T-cell (primary cell): ENCODE measurements at places on chromosomes 1 and 21.

DNA sequence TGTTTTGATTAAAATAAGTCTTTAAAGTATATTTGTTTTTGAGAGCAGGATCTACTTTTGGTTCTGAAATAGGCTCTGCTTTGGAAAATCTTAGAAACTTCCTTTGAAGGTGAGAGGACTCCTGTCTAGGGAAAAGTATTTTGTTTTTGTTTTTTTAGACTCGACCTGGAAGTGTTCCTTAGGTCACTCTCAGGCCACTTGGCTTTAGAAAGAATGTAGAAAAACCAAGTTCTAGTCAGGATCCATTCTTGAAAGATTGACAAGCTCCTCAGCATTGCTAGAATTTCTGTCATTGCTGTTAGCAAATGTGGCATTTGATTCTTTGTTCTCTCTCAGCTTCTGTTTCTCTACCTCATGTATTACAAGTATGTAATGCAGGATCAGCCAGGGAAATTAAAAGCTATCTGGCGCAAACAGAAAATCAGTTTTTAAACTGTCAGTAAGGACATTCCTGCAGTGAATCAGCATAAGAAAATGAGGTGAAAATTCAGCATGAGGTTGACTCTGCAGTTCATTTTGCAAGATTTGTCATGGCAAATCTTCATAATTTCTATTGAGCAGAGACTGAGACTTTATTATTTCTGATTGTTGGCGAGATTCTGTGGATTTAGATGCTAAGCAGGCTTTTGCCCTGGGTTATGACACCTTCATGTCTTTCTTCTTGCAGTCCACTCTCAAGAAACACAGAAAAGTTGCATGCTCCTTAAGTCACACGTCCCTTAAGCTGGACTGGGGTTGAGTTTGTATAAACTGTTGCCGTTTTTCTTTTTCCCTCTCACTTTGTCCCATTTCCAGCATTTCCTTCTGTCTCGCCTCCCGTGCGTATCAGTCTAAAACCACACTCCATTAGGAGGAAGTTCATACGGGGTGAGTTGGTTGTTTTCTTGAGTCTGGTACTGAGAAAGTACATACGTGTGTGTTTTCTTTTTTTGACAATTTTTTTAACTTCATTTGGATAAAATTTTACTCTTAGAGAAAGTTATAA lies 12.6 kb downstream of the NTPCR start:
- no peak for DNase-seq

DNA sequence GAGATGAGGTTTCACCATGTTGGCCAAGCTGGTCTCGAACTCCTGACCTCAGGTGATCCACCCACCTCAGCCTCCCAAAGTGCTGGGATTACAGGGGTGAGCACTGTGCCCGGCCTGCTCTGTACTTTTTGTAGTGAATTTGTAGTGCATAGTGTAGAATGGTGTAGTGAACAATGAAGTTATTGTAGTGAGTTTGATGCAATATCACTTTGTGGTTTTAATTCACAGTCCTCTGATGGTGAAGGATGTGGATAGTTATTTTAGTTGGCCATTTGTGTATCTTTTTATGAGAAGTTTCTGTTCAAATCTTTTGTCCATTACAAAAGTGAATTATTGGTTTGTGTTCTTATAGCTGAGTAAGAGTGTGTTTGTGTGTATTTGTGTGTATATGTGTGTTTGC lies 57.6 kb downstream of the PDE4B start:
- DNase-seq = no peak

- no peak for DNase-seq
These were observed 97.7 kb downstream of the CACHD1 start for GRCh38 chr1:64567426-64568170.

GRCh38 chr1:157487096-157487495 lies 65.2 kb downstream of the FCRL5 start:
- no peak for DNase-seq

DNA sequence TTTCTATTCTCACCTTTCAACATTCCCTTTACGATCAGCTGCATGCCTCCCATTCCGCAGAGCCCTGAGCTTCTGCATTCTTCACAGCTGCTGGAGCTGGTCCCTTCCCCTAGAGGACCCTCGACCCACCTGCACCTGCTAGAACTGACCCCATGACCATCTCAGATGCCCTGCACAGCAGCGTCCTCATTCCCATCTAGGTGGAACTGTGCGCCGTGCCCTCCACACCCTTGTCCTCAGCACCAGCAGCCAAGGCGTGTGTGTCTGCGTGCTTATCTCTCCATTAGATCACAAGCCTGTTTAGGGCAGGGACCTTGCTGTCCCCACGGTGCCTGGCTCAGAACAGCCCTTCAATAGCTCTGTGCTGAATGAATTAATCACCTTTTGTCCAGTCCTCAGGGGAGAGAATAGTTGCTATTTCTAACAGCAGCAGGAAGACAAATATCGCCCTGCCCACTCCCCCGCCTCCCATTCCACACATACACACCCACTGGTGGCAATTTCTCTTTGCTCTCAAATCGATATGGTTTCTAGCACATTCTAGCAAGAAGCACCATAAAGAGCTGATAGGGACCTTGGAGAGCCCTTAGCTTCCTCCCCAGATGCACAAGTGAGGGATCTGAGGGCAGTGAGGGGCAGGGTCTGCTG lies 61.7 kb downstream of the KCNN3 start:
- DNase-seq = no peak

- no peak for DNase-seq
These were observed 15.0 kb downstream of the DDX59 start for GRCh38 chr1:200654660-200655059.

GRCh38 chr1:78617615-78618026 lies 2.6 kb upstream of the IFI44L start:
- peak; percentile 46 for DNase-seq

GRCh38 chr1:110449661-110450651 lies 993 bp upstream of the PROK1 start:
- DNase-seq = no peak

DNA sequence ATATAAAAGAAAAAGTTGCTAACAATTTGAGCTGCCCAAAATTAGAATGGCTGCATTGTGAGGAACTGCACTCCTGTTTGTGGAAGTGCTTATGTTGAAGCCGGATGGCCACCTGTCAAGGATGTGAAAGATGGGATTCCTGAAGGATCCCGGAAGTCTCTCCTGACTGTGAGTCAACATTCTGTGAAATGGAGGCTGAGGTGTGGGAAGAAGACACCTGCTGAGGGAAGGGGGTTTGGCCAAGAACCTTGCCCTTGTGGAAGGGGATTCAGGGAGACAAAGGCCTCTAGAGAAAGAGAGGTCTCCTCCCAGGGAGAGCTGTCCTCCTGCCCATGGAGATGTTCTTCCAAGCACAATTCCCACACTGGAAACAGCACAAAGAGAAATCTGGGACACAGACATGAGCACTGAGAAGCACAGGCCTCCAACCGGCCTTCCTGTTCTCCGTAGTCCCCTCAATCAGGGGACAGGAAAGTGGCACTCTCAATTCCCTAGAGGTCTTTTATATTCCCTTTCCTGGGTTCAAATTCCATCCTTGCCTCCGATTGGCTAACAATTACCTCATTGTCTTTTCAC lies 70.5 kb downstream of the CD2 start:
- no peak for DNase-seq

DNA sequence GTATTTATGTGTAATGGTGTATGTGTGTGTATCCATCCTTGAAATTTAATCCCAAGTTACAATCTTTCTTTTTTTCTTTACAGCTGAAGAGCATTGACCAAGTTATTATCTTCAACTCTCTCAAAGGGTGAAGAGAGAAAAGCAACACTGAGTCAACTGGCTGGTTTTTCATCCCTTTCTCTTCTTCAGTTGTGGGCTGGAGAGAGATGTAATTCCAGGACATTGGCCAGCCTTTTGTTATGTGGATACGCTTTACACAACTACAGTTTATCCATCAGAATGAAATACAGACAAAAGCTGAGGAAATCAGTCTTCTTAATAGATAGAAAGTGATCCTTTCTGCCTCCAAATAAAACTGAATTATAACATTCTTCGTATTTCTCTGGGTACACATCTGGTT lies 357.0 kb upstream of the NCAM2 start:
- no peak for DNase-seq

DNA sequence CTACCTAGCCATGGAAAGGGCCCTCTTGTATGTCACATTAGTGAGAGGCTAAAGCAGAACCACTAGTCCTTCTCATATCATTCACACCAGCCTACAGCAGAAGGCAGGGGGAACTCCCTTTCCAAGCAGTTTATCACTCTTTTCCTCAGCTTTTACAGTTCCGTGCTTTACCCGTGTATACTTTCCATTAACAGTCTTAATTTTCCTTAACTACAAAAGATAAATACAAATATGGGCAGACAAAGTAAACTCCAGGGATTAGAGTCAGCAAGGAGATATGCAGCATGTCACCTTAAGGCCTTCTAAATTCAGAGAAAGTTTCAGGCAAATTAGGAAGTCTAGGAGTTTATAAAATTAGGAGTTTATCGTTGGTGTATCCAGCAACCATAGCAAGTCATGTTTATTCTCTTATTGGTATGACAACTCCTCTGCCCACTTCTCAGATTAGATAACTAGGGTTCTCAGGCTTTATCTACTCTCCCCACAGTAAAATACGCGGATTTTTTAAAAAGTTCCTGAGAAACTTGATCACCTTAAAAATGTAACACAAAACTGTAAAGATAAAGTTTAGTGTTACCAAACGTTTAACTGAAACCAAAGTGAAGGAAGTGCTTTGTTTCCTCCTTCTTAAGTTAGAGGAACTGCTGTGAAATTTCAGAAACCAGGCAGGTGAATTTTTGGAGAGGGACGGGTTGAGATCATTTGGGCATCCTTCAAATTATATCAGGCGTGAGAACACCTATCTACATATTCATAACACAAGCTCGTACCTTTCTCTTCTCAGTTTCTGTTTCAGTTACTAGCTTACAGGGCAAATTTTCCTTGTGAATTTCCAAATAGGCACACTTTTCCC lies 42.7 kb upstream of the SLC19A2 start:
- no peak for DNase-seq

- no peak for DNase-seq
These were observed 110.1 kb downstream of the ZNF326 start for GRCh38 chr1:90104941-90105538.

DNA sequence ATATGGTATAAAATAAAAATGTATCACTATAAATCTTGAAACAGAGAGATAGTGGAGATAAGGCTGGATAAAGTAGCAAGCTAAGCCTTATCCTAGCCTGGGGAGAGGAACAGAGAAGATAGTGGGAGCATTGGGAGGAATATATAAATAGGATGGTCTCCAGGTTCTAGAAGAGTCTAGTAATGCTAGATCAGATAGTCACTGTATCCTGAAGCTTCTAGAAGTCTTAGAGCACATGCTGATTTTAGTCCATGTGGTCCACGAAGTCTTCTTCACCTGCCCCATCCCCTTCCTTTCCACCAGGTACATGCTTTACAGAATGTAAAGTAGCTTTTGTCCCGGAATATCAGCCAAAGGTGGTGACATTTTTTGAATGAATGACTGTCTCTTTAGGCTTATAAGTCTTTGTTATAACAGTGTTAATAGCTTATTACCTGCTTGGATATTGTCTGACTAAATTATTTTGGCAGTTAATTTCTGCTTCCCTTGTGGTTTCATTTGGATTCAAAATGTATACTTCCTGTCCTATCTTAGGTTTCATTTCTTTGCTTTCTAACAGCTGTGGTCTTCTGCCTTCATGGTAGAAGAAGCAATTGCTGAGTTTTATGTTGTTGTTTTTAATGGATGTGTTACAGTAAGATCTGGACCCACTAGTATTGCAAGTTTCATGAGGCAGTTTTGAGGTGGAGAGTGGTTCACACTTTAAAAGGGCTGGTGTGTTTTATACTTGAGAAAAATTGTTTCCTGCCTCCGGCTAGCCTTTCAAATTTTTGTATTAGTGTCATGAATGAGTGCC lies 5.9 kb downstream of the SMG7 start:
- DNase-seq = no peak

DNA sequence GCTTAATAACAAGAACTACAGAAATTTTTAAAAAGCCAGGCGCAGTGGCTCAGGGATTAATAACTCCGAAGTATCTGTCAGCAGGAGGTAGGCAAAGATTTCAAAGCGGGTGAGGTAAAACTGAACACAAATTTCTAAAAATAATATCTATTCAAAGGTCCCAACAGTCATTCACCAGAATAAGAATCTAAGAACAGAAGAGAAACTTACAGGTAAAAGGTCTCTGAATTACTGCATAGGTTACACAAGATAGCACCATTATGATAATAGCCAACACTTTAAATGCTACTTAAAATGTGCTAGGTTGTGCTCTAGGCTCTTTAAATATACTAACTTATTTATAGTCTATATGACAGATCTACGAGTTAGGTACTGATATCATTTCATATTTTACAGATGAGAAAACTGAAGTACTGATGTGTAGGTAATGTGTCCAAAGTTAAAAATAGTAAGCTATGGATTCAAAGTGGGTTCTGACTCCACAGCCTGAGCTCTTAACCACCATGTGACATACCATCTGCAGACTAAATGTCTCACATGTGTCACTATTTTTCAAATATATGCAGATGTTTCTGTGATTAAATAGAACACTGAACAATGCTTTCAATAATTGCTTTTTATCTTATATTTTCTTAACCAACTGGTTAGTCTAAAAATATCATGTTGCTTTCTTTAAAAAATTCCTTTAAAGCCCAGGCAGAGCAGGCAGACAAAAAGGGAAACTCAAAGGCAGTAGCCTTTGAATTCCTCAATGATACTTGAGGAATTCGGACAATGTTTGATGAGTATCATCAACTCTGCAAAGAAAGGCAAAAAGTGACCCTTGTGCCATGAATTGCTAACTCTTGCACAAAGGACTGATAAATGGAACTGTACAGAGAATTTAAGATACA lies 80.5 kb upstream of the TTC39A start:
- no peak for DNase-seq

DNA sequence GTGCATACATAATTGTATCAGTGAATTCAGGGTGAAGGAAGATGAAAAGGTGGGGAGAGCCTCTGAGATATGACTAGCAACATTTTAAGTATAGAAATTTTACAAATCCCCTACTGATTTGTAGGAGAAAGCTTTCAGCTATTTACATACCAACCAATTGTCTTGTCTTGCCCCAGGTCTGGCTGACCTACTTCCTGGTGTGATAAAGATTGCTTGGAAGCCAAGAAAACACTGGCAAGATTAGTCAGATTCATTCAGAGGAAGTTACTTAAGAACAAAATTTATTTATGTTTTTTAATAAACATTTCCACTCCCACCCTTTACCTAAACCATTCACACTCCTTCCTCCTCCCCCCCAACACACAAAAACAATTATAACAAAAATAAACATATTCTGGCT lies 17.5 kb downstream of the PTGS2 start:
- no peak for DNase-seq

GRCh38 chr1:15029786-15030185 lies 123.8 kb upstream of the TMEM51 start:
- no peak for DNase-seq

DNA sequence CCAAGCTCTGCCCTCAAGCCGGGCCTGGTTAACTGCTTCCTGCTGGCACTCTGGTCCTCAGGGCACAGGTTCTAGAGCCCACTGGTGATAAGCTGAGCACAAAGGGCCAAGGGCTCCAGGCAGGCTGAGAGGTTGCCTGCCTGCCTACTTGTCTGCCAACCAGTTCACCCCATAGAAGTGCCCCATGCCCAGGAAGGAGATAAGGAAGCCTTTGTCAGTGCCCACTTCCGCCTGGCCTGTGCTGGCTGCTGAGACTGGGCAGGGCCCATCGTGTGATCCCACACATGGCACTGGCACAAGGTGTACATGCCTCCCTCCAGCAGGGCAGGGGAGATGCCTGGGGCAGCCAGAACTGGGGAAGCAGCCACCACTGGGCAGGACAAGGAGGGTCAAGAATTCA lies 24.1 kb downstream of the SLC9A1 start:
- no peak for DNase-seq

- DNase-seq = no peak
These were observed 376.4 kb upstream of the LRRC7 start for GRCh38 chr1:69191335-69191734.

- no peak for DNase-seq
These were observed 10.0 kb upstream of the LRRC3 start for GRCh38 chr21:44445145-44445812.

GRCh38 chr1:37793773-37794371 lies at the start of gene MANEAL:
MANEAL (plus strand) TSS chr1:37793847; CDS start chr1:37794183, 336 bp downstream.
- no peak for DNase-seq
